ENCODE measurements at places on chromosomes 11 and 22. TPM values are rescaled to one million over a fixed set of nuclear protein-coding genes. Genes with fewer than 3 reads are reported as not detected.
A peak's percentile ranks its signal among the peaks of the same experiment; 100 is the strongest.

- DNase-seq, result no peak
Measured at GRCh38 chr22:35649026-35649553, 844 bp downstream of the APOL6 start.

C1QTNF4 gene
- 5.6 TPM for polyA plus RNA-seq

PRPF19 gene
- 75.7 TPM for polyA plus RNA-seq

GRCh38 chr22:40487663-40488249, 117.4 kb downstream of the SGSM3 start:
- no peak for DNase-seq

DNA sequence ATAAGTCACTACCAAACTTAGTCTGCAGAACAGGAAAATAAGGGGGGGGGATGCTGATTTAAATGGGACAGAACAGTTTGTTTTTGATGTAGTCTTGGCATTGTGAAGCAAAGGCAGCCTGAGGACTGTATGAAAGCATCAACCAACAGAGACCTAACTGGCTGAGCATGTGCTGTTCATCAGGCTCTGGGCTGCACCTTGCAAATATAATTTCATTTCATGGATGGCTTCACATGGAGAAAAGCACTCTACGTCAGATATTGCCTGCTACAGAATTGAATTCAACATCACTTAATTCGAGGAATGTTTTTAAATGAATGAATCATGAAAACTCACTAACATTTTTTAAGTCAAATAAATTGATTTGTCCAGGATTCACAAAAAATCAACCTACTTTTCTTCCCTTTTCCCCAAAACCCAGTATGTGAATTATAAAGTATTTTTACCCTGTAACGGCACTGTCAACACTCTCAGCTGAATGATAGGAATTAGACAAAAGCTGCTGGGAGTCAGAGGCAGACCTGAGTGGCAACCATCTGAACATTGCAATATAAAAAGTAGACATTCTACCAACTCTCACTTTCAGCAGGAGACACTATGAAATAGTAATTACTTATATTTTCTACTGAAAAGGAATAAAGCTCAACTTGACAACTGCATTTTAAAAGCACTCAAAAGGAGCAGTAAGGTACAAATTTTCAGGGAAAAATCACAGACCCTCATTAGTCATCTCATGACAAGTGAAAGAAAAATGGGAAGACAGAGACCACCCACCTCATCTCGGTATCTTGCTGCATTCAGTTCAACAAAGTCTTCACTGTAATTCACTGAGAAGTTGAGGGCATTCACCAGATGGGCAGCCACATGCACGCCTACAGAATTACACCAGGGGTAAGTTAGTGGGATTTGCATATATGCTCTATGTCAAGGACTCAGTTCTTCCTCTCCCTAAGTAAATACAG, 47.5 kb downstream of the NOX4 start:
- DNase-seq, result no peak

KIF18A gene
- polyA plus RNA-seq, result 8.1 TPM

DNA sequence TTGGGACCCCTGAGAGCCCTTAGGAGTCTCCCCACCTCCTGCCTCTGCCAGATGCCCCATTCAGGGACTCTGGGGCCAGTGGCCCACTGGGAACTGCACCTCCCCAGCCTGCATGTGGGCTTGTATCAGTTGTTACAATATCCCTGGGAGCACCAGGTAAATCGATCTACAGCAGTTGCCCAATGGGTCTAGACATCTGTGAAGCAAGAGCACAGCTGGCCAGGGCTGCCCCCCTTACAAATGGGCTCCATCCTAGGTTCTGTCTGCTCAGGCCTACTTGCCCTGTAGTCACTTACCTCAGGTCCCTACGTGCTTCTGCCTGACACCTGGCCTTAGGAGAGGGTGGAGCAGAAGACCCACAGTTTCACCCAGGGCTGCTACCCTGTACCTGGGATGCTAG, 62.7 kb downstream of the HIRA start:
- no peak for DNase-seq

- DNase-seq, result no peak
Measured at GRCh38 chr11:128518493-128519207, 68.7 kb downstream of the ETS1 start.

DNA sequence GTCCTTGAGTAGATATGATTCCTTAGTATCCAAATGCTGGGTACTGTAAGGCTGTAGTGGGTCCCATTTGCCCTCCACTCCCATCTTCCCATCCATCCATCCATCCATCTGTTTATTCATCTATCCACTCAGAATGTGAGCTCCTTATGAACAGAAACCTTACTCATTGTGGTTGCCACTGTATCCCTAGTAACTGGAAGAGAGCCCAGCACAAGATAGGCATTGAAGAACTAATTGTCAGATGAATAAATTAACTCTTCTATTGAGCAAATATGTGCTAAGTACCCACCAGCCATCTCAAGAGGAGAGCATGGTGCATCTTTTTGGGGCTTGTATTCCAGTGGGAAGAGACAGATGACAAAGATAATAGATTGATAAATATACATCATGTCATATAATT, 86.4 kb upstream of the SEZ6L start:
- DNase-seq, result no peak

- no peak for DNase-seq
Measured at GRCh38 chr22:34917239-34917638, 148.7 kb upstream of the ISX start.

GRCh38 chr22:49796596-49797270, 30.9 kb downstream of the BRD1 start:
- DNase-seq, result no peak

DNA sequence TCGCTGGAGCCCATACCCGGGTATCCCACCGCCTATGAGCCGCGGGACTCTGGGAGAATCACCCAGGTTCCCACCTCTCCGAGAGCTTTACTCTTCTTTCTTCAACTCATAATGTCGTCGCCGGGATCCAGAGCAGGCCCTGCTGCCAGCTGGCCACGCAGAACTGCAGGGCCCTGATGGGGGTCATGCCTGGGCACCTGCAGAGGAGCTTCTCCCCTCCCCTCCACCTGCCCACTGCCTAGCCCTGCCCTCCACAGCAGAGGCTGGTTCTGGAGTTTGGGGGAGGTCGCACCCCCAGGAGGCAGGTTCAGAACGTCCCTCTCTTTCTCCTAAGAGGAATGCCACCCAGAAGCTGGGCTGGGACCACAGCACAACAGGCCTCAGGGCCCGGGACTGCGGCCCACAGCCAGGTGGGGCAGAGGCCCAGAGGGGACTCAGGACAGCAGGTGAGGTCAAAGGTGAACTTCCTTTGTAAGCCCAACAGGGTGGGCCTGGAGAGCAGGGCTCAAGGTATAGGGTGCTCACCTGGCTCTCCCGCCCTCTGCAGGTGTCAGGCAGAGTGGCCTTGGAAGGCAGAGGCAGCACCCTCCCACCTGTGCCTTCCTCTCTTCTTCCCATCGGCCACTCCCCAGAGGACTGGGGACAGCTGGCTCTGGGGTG, 1.9 kb downstream of the SLC25A45 start:
- DNase-seq, result no peak

DNA sequence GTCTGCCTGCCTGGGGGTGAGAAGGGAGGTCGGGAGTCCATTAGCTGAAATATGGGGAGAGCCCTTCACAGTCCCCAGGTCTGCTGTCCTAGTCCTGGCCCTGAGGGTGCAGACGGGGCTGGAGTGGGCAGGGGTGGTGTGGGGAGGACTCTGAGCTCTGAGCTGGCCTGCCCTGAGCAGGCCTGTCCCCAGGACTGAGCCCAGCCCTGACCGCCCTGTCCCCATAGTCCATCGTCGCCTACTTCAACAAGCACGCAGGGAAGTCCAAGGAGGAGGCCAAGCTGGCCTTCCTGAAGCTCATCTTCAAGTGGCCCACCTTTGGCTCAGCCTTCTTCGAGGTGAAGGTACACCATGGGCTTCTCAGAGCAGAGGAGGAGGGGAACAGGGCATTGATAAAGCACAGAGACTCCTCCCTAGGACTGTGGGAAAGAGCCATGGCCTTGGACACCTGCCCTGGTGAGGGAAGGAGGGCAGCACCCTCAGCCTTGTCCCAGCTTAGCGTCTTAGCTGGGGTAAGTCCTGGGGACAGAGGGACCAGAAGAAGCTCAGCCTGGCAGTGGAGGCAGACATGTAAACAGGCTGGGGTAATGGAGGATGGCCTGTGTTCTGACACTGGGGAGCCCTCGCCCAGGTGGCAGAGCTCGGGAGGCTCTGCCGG, 83.7 kb downstream of the MYO7A start:
- no peak for DNase-seq

GTSE1 gene
- polyA plus RNA-seq, result 10.6 TPM

DNA sequence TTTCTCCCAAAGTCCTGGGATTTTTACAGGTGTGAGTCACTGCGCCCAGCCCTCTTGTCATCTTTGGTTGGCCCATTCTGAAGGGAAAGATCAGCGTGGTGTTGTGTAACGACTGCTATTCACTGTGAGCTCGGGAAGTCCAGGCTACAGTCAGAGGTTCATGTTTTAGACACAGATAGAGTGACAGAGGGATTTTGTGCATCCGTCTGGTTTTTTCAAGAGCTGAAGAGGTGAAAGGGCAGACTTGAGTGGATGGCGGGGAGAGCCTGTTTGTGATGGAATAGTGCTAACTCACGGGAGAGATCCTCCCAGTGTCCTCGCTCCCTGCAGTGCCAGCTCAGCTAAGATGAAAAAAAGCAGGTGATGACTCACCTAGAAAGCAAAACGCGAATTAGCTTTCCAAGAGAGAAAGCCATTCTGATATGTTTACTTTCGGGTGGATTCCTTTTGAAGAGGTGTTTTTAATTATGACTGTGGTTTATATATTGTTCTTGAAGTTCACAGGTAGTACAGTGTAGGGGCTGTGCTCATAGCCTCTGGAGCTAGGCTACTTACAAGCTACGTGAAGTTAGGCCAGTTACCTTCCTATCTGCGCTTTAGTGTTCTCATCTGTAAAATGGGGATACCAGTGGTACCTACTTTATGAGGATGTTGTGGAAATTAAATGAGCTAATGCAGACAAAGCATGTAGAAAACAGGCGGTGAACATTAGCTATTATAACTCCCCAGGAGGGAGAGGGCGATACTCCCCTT, 67.2 kb downstream of the C11orf91 start:
- no peak for DNase-seq

DNA sequence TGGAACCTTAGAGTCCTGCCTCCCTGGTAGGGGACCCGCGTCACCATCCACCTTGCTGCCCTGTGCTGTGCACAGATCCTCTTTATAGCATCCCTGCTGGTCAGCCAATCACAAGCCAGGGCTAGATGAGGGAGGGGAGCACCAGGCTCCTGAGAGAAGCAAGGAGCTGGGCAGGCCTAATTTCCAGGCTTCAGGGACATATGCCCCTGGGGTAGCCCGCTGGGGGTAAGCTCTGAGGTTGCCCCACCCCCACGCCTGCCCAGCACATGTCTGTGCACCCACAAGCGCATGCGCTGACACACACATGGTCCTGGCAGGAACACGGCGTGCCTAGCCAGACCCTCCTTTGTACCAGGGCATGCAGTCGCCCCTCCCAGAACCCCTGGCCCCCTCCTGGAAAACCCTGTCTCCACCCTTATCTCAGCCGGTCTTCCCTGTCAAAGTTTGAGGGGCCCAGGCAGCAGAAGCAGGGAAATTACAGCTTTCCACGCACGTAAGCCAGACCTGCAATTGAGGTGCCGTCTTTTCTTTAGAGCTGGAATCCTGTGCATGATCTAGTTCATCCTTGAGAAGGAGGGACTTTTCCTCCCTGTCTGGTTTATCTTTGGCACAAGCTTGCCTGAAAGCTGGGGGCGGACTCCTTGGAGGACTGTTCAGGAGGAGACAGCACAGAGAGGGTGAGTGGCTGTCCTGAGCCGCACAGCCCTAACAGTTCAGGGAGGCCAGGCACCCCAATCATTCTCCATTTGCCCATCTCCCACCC, 2.1 kb downstream of the SSTR3 start:
- no peak for DNase-seq

GRCh38 chr11:121295246-121296029, 2.9 kb downstream of the SC5D start:
- no peak for DNase-seq

DNA sequence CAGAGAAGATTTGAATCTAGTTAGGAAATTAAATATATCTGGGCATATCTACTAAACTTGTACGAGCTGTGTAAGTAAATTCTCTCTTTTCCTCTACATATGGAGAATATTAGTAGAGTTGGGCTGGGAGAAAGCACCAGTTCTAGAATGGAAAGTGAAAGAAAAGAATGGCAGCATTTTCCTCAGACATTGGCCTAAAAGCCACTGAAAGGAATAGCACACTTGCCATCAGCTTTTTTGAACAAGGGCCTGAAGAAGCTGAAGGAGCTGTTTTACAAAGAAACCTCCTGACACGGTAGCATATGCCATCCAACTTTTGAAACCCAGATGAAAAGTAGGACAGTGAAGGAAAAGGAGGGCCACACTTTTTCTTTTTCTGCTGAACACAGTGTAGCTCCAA, 1563.7 kb upstream of the TENM4 start:
- no peak for DNase-seq

SLC43A3 gene
- polyA plus RNA-seq, result 39.3 TPM

GRCh38 chr11:115894176-115894575, 390.0 kb upstream of the CADM1 start:
- no peak for DNase-seq

- peak; percentile 83 for DNase-seq
Measured at GRCh38 chr22:38923463-38924346, 33.7 kb upstream of the APOBEC3A start.

- DNase-seq, result no peak
Measured at GRCh38 chr22:34210301-34210700, 290.0 kb upstream of the LARGE1 start.

DNA sequence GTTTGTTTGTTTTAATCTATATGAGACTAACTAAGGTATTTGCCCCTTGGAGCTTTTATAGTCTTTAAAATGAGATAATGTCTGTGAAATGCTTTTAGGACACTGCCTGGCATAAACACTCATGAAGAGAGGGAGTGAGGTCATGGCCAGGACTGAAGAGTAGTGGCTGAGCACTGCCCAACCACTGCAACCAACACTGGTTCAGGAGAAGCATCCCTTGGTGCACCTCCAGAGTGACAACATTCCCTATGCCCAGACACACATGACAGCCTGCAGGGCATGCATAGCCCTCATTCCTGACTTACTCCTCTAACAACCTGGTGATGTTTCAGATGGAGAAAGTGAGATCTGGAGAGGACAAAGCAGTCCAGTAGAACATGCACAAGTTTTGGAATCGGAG, 36.1 kb downstream of the ME3 start:
- no peak for DNase-seq

DNA sequence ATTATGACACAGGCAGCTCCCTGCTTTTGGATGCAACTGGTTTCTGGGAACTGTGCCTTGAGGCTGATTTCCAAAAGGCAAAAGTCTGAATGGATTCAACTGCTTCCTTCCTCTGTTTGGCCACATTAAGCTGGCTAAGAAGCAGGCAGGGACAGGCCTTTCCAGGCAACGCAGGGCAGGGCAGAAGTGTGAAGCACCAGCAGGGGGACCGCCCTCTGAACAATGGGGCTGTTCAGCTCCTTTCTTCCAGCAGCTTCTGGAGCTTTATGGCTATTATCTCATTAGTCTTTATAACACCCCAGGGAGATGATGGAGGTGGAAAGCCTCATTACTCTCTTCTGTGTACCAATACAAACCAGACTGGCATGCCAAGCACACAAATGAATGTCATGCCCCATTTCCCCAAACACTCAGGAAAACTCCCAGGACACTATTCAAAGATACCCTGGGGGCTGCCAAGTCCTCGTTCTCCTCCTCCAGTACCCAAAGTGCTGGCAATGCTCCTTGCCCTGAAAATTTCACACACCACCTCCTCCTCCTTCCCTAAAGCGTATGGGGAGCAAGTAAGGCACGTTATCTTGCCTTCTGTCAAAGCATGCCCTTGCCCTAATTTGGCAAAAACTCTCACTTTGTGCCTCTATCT, 21.3 kb downstream of the MORC2 start:
- DNase-seq, result no peak

ABCG4 gene
- polyA plus RNA-seq, result not detected

C11orf52 gene
- 0.88 TPM for polyA plus RNA-seq

GRCh38 chr11:64238076-64238475, 2.8 kb upstream of the FKBP2 start:
- DNase-seq, result no peak
